ENCODE measurements at places on chromosomes 12 and 14.

- no peak for DNase-seq
Measured at GRCh38 chr12:29634057-29634456, 136.6 kb upstream of the OVCH1 start.

DNA sequence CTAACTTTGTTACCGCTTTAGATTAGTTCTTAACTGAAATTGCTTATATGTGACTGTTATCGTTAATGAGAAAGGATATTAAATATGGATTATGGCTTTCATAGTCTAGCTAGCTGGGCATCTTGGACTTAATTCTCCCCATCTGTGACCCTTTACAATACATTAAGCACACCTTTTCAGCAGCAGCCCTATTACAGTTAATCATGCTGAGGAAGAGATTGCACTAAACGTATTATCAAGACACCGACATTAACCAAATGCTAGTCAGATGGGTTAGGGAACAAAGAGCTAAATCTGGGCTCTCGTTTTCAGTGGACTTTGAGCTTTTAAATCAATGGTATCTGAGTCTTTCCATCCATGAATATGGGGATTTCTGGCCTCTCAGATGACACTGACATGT is 447.5 kb upstream of the DCN start:
- no peak for DNase-seq

GRCh38 chr12:25971654-25972041 is 13.2 kb downstream of the RASSF8 start:
- no peak for DNase-seq

DNA sequence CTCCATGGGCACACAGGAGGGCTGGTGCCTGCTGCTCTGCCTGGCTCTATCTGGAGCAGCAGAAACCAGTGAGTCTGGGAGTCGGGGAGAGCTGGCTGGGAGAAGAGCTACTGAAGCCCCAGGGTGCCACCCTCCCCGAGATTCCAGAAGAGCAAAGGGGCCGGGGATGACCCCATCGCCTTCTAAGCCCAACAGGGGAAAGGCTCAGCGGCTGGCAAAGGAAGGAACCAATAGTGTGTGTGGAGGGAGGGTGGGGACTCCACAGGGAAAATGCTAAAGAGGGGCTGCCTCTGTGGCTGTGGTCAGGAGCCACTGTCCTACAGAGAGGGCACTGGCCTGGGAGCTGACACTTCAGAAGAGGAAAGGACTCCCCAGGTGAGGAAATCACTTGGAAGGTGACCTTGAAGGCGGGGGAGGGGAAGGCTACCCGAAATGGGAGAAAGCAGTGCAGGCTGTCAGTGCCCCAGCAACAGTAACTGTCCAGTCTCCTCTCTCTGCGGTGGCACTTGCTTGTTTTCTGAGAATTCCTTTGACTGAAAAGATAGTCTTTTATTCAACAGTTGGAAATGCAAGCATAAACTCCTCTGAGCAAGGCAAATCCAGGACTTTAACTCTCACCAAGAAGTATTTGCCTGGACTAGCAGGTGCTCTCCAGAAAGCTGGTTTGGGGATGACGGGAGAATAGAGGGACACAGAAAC is 552 bp downstream of the TAPBPL start:
- DNase-seq = no peak

- DNase-seq = no peak
Measured at GRCh38 chr14:74314576-74314975, 11.8 kb upstream of the ABCD4 start.

GRCh38 chr12:129213551-129213950 is 360.3 kb downstream of the GLT1D1 start:
- no peak for DNase-seq

GRCh38 chr14:95903616-95904107 is 27.0 kb downstream of the TUNAR start:
- DNase-seq = no peak

GRCh38 chr12:27592548-27592947 is 68.5 kb downstream of the PPFIBP1 start:
- DNase-seq = no peak

DNA sequence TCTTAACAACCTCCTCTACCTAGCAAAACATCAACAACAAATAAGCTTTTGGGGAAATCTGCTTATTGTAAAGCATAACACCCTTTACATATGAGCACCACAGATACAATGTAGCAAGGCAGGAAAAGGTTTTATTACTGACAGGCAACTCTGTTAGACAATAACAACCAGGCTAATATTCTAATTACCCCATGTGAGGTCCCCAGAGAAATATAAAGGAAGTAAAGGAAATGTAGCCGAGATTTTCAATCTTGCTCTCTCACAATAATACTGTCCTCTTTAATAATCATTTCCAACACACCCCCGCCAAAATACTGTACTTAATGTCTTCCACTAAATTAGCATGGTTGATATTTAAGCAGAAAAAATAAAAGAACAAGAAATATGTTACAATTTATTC is 14.0 kb upstream of the INSM2 start:
- DNase-seq = no peak

- DNase-seq = no peak
Measured at GRCh38 chr12:104681012-104681690, 224.4 kb downstream of the CHST11 start.

DNA sequence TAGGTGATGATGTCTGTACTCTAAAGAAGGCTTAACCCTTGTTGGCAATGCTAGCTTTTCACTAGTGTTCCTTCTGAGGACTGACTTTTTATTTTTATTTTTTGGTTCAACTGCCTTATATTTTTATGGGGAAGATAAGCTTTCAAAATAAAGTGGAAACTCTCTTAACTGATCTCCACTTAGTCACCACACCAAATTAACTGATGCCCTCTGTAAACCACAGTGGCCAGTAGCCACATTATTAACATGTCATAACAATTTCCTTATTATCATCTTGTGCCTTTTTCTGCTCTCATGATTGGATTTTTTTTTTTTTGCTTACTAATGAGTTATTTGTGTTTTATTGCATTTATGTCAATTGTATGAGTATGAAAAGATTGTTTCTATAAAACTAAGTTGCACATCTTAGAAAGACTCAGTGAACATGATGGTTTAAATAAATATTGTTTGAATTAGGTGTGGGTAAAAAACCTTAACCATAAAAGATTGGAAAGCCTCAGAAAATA is 56.9 kb downstream of the SCFD1 start:
- DNase-seq = no peak

- no peak for DNase-seq
Measured at GRCh38 chr14:33451211-33451610, 499.7 kb downstream of the EGLN3 start.

- DNase-seq = no peak
Measured at GRCh38 chr12:32454075-32454474, 54.7 kb downstream of the FGD4 start.

DNA sequence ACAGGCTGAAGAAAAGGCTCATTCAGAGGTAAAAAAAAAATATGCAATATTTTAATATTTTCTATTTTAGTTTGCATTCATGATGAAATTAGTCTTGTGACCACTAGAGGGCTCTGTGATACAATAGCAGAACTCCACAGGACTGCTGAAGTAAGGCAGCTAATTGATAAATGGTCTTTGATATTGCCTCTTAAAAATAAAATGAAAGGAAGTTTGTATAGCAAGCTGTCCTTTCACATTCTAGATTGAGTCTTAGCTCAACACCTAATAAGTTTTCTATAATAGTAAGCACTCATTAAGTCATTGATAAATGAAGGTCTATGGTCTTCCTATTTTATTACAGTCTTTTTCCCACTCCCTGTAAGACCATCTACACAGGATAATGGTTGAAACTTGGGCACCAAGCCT is 315.7 kb downstream of the NAV3 start:
- DNase-seq = no peak

- DNase-seq = no peak
Measured at GRCh38 chr14:56664811-56665421, 85.3 kb downstream of the TMEM260 start.

GRCh38 chr14:63952933-63953437 is 100.2 kb downstream of the SYNE2 start:
- no peak for DNase-seq

DNA sequence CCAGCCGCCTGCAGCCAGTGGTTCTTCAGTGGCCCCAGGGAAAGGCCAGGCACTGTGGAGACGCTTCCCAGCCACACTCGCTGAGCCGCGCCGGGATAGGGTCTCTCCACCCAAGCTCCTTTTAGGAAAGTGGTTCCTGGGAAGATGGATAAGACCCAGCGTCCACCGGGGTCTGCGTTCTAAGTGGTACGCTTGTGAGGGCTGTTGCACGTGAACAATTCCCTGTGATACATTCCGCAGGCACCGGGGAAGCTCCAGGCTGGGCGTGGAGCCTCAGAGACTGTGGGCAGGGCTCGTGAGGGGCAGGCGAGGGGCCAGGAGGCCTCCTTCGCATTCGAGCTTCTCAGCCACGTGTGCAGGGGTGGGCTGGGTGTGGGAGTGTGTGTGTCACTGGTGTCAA is 48.4 kb downstream of the GALNT9 start:
- DNase-seq = no peak

DNA sequence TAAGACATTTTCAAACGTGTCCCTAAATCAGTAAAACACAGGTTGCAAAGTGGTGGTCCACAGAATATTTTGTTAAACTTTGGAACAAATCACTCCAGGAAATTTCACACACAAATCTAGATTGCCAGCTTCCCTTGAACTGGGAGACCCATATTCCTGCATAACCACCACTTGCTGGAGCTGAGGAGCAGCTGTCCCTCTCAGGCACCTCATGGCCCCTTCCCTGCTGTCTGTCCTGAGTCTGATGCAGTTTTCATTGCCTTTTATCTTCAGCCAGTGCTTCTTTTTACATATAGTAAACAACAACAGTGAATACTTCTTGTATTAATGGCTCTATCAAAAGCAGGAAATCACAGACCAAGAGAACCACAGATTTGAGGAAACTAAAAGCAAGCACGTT is 289.3 kb downstream of the MED13L start:
- DNase-seq = no peak

GRCh38 chr12:48982397-48983080 is 4.4 kb downstream of the WNT1 start:
- DNase-seq = no peak

DNA sequence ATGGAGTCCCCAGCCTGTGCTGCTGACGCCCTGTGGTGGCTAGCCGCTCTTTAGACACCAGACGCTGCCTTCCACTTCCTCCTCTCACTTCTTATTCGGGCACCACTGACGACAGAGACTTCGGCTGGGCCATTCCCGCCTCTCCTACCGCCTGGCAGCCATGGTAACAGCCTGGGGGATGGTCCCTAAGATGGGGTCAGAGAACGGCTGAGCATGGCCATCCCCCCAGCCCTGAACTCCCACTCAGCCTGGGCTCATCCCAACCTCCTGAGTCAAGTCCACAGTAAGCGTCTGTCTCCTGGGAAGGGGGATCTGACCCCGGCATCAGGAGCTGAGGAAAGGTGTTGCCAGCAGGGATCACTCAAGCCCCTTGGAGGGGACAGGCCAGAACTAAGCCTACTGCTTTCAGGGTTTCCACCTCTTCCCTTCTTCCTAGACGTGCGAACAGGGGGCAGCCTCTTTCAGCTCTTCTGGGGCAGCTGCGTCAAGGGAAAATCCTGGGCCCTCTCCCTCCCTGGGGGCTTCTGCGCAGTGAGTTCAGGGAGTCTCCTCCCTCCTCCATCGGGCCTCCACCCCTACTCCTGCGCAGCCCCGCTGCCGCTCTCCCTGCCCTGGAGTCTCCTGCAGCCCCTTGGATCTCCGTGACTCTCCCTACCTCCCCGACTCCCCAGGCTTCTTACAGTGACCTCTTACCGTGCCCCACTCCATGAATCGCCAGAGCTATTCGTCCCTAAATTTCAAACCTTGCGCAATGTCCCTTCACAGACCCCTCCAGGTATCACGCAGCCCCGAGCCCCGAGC is 643 bp upstream of the TAMALIN start:
- no peak for DNase-seq

GRCh38 chr14:55160989-55161388 is 30.4 kb downstream of the DLGAP5 start:
- no peak for DNase-seq

DNA sequence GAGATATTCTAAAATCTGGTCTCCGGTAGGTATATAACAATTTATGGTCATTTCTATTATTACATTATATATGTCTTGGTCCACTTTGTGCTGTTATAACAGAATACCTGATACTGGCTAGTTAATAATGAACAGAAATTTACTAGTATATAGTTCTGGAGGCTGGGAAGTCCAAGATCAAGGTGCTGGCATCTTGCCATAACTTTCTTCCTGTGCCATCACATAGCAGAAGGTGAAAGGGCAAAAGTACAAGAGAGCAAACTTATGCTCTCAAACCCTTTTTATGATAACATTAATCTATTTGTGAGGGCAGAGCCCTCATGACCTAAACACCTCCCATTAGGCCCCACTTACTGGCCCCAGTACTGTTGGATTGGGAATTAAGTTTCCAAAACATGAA is 17.9 kb upstream of the BATF start:
- DNase-seq = no peak

DNA sequence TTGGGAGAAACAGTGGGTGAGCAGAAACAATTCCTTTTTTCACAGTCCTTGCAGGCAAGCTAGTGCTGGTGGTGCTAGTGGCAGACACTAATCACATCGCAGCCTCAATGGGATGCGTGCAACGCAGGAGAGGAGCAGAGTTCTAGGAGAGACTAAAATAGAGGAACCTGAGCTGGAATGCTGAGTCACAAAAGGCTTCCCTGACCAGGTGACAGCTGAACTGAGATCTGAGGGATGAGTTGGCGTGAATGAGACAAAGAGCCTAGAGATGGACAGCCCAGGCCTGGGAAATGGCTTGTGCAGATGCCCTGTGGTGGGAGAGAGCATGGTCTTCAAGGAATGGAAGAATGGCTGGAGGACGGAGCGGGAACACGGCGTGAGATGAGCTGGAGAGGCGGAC is 25.8 kb downstream of the ACADS start:
- DNase-seq = no peak

Measured in activated T-helper 1 cell treated with anti-CD3 and anti-CD28 coated beads, Interleukin-2, amount 50 U/mL, for 16 hours (primary cell).